ENCODE measurements at places on chromosomes 3 and 15.

- no peak for DNase-seq
These were observed 36.9 kb upstream of the FSIP1 start for GRCh38 chr15:39819533-39819932.

DNA sequence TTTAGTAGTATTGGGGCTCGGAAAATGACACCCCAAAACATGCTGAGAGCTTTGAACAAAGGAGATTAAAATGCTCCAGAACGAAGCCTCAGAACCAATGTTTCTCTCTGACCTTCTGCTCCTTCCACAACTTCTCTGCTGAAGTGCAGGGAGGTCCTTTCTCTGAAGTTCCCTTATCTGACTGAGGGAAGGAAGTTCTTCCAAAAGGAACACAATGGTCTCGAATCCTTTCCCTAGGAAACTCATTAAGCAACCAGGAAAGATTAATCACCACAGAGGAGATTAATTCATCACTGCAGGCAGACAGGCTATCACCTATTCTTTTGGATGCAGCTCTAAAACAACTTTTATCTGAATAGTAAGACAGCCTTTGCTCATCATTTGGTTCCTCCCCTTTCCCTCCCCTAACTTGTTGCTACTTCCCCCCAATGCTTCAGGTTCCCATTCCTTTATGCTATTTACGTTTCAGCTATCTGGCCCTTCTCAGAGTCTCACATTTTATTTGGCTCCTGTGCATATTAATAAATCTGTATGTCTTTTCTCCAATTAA lies 18.2 kb upstream of the WDR49 start:
- no peak for DNase-seq

- DNase-seq = no peak
These were observed 10.0 kb downstream of the MYO5A start for GRCh38 chr15:52518487-52519371.

DNA sequence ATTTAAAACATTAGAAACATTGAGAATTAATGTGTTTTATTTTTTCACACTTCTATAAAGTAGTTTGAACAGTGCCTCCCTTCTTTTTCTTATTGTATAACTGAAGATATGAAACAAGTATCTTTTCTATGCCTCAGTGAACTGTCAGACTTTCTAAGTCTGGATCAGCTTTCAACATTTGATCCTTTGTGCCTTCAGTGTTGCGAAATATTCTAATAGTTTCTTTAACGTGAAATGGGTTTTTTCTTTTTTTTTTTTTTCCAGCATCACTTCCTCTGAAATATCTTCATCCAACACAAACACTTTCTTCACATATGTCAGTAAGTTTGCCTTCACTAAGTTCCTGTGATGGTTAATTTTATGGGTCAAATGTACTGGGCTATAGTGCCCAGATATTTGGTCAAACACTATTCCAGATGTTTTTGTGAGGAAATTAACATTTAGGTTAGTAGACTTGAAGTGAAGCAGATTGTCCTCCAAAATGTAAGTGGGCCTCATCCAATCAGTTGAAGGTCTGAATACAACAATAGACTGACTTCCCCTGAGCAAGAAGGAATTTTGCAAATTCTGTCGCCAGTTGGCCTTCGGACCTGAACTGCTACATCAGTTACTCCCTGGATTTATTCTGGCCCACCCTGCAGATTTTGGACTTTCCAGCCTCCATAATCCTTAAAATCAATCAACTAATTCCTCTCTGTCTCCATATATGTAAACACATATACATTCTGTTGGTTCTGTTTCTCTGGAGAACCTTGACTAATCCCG lies 6.4 kb upstream of the CPOX start:
- DNase-seq = no peak

- DNase-seq = no peak
These were observed 2.3 kb downstream of the XYLB start for GRCh38 chr3:38348903-38349302.

DNA sequence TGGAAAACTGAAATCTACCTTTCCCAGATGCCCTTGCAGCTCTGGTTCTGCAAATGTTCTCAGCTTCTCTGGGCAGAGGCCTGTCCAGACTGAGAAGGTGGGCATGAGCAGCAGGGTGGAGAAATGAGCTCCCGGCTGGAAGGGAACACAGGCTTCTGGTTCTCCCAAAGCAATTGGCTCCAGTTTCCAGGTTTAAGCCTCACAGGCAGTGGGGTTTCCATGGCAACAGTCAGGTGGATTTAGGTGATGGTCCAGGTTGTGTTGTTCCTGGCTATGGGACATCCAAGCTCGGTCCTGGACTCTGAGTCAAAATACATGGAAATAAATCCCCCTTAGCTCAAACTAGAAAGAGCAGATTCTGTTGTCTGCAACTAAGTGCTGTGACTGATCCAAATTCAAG lies 94.6 kb upstream of the IQSEC1 start:
- no peak for DNase-seq

- peak; percentile 33 for DNase-seq
These were observed 11.7 kb upstream of the SEMA3B start for GRCh38 chr3:50256978-50257890.

DNA sequence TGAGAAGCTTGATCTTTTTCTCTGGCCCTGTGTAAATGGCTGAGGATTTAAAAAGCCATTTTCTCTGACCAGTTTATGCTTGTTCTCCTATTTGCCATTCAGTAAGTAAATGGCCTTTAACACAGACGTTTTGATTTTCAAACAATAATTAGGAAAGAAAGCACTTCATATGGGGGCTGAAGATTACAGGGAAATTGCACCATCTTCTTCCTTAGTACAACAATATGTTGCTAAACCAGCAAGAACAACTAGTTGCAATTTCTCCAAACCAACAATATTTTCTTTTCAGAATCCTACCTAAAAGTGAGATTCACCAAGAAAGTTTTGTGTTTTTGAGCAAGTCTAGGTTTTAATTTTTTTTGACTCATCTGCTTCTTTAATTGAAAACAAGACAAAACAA lies 80.5 kb upstream of the CCNL1 start:
- DNase-seq = no peak

DNA sequence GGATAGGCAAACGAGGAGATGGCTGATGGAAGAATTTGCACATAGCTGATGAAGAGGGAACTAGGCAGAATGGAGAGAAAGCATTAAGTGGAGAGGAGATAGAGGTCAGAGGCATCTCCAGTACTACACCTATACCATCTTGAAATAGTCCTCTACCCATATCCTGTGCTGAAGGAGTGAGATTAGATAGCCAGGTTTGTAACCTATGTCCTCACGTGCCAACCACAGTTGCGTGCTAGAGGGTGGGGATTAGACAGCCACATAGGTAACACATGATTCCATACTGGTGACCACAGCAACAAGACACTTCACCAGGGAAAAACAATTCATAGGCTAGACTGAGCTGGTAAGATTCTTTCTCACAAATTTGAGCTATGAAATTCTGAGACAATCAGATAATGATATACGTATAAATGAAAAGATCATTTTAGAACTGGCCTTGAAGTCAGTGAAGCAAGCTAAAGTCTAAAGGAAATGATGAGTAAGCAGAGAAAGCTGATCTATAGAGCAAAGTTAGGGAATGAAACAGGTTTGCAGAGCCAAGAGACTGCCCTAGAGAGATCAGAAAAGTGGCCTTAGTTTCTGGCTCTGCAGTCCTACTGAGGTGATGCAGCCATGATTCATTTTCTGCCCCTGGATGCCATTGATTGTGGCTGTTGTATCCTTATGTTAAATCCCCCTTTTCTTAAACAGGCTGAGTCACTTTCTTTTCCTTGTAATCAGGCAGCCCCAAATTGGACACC lies 17.7 kb downstream of the MYNN start:
- DNase-seq = no peak

DNA sequence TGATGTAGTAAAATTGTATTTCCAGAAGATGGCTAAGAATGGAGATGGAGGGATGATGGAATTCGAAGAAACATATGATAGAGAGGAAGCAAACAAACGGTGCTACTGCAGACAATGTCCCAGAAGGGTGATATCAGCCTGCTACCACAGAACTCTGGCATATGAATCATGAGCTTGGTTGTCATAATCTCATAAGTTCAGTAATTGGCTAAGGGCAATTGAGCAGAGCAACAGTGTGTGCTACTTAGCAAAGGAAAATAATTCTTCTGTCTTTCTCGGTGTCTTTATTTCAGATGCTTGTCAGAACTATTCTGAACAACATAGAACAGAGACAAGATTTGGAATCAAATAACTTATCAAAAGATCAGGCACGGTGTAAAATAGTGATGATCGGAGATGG lies 407.3 kb downstream of the GBE1 start:
- no peak for DNase-seq

- no peak for DNase-seq
These were observed 276.3 kb downstream of the RBMS3 start for GRCh38 chr3:29557186-29557585.

DNA sequence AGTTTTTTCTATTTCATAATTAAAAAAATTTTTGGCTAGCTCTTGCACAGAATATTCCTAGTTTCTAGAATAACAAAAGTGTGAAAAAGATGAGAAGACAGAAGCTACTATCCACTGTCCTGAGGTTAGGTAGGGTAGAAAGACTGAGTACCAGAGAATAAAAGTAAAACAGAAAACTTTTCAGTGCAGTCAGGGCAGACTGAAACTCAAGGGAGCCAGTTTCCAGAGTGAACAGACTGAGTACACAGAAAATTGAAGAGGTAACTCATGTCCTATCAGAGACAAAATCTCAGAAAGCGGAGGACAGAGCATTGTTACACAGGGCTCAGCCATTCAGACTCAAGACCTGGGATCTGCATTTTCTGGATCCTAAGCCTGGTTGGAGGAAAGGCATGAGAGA lies 8.8 kb upstream of the FBXO40 start:
- no peak for DNase-seq

DNA sequence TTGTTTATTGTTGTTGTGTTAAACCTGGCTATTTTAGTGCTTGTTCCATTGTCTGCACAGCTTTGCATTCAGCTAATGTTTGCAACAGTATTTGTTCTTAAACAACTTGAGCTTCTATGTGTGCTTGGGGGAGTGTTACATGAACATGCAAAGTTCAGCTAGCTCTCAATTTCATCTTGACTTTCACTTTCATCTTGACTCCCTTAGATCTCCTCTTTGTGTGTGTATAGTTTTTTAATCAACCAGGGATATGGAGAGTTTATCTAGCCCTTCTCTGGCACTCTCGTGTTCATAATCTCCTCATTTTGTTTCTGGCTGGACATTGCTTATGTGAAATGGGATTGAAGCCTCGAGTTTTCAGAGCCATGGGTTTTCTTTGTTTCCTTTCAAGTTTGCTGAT lies 212.4 kb upstream of the ZBTB20 start:
- no peak for DNase-seq

- DNase-seq = no peak
These were observed 170.7 kb downstream of the SV2B start for GRCh38 chr15:91270747-91271146.

DNA sequence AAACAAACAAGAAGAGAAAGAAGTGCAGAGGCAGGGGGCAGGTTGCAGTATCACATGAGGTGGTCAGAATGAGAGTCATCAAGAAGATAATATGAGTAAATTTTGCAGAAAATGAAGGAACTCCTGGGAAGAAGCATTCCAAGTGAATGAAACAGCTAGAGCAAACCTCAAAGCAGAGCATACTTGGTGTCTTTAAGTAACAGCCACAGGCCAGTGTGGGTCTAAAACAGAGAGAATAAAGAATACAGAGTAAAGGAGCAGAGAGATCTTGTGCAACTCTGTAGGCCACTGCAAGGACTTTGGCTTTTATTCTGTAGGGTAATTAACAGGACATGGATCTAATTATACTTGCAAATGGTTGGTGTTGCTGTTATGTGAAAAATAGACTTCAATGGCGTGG lies 81.3 kb downstream of the STAC start:
- no peak for DNase-seq

DNA sequence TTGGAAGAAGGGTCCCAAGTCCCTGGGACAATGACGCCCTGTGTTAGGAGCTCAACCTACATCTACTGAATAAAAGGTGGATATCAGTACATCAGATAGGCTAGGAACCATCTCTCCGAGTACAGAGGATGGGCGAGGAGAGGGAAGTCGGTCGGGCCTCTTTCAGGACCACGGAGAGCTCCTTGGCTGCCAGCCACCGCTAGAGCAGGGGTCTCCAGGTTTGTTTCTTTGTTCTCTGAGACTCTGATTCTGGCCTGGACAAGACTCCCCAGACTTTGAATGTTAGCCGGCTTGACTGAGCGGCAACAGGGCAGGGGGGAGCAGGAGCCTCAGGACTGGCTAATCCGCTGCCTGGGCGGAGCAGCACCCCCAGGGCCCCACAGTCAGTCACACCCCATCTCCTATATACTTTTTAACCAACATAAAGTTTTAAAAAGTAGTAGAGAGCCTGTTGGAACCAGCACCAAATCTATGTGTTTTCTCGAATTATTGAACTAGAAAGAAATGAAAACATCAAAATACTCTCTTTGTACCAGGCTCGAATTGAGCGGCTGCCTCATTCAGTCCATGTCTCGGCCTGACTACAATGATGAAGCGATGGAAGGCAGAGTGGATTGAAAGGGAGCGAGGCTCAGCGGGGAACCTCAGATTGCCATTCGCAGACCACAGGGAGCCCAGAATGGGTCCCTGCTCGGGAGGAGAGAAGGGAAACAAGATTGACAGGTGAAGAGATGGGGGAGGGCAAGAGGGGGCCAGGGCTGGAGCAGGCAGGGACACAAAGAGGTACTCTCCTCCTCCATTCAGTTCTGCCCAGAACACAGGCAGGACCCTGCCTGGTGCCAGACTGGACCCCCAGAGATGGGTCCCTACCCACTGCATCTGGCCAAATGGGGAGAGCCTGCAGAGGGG lies 131.6 kb downstream of the TPRA1 start:
- no peak for DNase-seq

Data from hypothalamus (tissue), 51 donors.